ENCODE measurements at places on chromosomes 11 and 22. TPM values are rescaled to one million over a fixed set of nuclear protein-coding genes. Genes with fewer than 3 reads are reported as not detected.

DNA sequence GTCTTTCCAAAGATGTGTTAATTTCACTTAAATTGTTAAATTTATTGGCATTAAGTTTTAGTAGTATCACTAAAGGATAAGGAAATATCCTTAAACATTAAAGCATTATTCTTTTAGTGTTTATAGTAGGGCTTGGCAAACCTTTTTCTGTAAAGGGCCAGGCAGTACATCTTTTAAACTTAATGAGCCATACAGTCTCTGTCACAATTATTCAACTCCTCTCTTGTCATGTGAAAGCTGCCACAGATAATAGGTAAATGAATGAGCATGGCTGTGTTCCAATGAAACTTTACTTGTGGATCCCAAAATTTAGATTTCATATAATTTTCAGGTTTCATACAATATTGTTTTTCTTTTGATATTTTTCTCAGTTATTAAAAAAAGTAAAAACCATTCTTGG, 268.2 kb upstream of the C11orf87 start:
- DNase-seq = no peak
- H3K27ac ChIP-seq = no peak overlapping the region
- H3K36me3 ChIP-seq = no peaks in the 10 kb centered on the region
- H3K4me3 ChIP-seq = no peak overlapping the region
- no peaks in the 10 kb centered on the region for H3K4me1 ChIP-seq
- H3K27me3 ChIP-seq = no peaks in the 10 kb centered on the region

- no peaks in the 10 kb centered on the region for H3K27me3 ChIP-seq
- no peak for DNase-seq
- no peak overlapping the region for H3K27ac ChIP-seq
- no peak overlapping the region for H3K4me3 ChIP-seq
- H3K4me1 ChIP-seq = no peaks in the 10 kb centered on the region
- peaks cover 40% of the 10 kb centered on the region for H3K36me3 ChIP-seq
These were observed 108.2 kb downstream of the BCR start for GRCh38 chr22:23288301-23289129.

- no peaks in the 10 kb centered on the region for H3K27me3 ChIP-seq
- H3K36me3 ChIP-seq = peaks cover 34% of the 10 kb centered on the region
- DNase-seq = peak; percentile 40
These were observed 31.7 kb downstream of the POLR3H start for GRCh38 chr22:41512421-41513194.

DNA sequence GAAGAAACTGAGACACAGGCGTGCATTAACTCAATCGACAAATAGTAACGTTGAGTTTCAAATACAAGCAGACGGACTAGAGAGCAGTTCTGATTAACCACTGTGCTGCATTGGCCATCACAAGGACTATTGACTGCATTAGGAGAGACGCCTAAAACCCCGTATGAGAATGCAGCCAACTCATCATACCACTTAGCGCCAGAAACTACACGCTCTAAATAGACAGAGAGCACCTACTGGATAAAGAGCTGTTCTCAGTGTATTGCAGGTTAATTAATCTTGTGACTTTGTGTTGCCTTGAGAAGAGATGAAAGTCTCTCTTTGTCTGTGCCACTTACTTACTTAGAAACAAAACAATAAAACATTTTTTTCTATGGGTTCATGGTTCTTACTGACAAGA, 484.0 kb downstream of the OPCML start:
- no peak overlapping the region for H3K4me3 ChIP-seq
- H3K4me1 ChIP-seq = no peaks in the 10 kb centered on the region
- no peaks in the 10 kb centered on the region for H3K36me3 ChIP-seq
- no peaks in the 10 kb centered on the region for H3K27me3 ChIP-seq
- no peak overlapping the region for H3K27ac ChIP-seq

DNA sequence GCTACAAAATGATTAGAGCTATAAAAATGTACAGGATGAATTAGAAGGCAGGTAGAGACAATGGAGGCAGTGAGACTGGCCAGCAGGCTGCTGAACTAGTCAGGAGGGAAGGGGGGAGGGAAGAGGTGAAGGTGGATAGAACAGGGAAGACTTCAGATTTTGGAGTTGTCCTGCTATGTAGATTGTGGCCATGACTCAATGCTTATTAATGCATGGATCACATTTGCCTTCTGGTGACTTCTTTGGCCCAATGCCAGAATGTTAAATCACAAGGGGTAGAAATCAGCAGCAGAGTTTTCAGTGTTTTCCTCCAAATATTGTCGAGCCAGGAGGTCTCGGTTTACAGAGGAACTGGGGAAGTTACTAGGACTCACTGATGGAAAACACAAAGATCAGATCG, 346.6 kb downstream of the AASDHPPT start:
- no peak overlapping the region for H3K27ac ChIP-seq
- H3K4me1 ChIP-seq = peaks cover 2% of the 10 kb centered on the region
- no peak for DNase-seq
- no peaks in the 10 kb centered on the region for H3K27me3 ChIP-seq
- no peak overlapping the region for H3K4me3 ChIP-seq
- H3K36me3 ChIP-seq = no peaks in the 10 kb centered on the region

DNA sequence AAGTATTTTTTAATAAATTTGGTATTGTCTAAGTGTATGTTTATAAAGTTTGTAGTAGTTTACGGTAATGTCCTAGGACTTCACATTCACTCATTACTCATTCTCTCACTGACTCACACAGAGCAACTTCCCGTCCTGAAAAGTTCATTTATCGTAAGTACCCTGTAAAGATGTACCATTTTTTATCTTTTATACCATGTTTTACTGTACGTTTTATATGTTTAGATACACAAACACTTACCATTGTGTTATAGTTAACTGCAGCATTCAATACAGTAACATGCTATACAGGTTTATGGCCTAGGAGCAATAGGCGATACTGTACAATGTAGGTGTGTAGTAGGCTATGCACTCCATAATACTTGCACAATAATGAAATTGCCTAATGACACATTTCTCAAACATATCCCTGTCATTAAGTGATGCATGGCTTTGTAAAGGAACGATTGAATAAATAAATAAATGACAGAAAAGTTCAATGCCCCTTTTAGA, 12.5 kb upstream of the CARD18 start:
- H3K36me3 ChIP-seq = no peaks in the 10 kb centered on the region
- no peaks in the 10 kb centered on the region for H3K27me3 ChIP-seq
- no peak overlapping the region for H3K4me3 ChIP-seq
- H3K4me1 ChIP-seq = no peaks in the 10 kb centered on the region

DNA sequence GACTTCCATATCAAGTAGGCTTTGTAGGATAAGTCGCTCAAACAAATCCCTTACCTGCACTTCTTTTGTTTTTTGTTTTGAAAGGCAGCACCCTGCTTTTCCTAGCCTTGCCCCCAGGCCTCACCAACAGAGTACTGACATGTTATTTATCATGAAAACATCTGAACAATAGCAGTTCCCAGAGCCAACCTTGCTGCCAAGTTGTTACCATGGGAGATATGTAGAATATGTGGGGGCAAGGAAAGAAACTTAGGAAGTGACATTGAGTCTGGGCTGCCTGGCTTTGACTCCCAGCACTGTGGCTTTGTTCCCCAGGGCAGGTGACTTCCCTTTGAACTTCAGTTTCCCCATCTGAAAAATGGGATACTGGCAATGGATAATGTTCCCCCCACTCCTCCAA, 53.4 kb upstream of the CRYBB3 start:
- H3K4me1 ChIP-seq = no peaks in the 10 kb centered on the region
- no peaks in the 10 kb centered on the region for H3K36me3 ChIP-seq
- H3K4me3 ChIP-seq = no peak overlapping the region
- H3K27me3 ChIP-seq = no peaks in the 10 kb centered on the region
- no peak overlapping the region for H3K27ac ChIP-seq

GRCh38 chr22:47691152-47691895, 928.9 kb downstream of the TBC1D22A start:
- no peak overlapping the region for H3K4me3 ChIP-seq
- no peaks in the 10 kb centered on the region for H3K27me3 ChIP-seq
- DNase-seq = no peak
- no peaks in the 10 kb centered on the region for H3K36me3 ChIP-seq
- no peak overlapping the region for H3K27ac ChIP-seq

- no peaks in the 10 kb centered on the region for H3K27me3 ChIP-seq
- H3K4me1 ChIP-seq = no peaks in the 10 kb centered on the region
- DNase-seq = no peak
- no peaks in the 10 kb centered on the region for H3K36me3 ChIP-seq
- H3K4me3 ChIP-seq = no peak overlapping the region
These were observed 277.6 kb upstream of the SYN3 start for GRCh38 chr22:33335611-33336279.

DNA sequence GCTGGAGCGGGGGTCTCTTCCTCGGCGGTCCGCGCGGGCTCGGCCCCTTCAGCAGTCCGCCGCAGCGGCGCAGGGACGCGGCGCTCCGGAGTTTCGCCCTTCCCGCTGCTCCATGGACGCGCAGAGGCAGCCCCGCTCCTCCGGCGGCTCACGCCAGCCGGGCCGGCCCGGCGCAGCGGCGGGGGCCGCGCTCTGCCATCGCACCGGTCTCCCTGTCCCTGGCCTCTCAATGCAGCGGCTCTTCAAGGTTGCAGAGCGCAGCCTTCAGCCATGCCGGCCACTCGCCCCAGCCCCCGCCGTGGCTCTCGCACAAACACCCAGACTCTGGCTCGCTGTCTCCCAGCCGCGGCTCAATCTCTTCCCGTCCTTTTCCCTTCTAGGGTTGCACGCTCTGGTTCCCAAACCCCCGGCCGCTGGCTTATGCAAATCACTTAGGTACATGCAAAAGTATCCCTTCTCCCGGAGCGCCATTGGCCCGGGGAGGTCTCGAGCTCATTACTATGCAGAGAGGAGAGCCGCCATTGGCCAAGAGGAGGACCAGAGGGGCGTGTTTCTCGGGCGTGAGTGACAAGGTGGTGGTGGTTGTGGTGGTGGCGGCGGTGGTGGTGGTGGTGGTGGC, at the start of gene LGR4:
Gene LGR4, minus strand, starts transcription at position 393 of the 619 bp plus-strand sequence. CDS start 488 bp downstream, outside the sequence.
- H3K27me3 ChIP-seq = no peaks in the 10 kb centered on the region
- no peaks in the 10 kb centered on the region for H3K36me3 ChIP-seq
- H3K27ac ChIP-seq = peak within 1 kb of the TSS; percentile 67
- H3K4me1 ChIP-seq = peaks cover 8% of the 10 kb centered on the region
- peak within 1 kb of the TSS; percentile 68 for H3K4me3 ChIP-seq
- DNase-seq = peak; percentile 83

DNA sequence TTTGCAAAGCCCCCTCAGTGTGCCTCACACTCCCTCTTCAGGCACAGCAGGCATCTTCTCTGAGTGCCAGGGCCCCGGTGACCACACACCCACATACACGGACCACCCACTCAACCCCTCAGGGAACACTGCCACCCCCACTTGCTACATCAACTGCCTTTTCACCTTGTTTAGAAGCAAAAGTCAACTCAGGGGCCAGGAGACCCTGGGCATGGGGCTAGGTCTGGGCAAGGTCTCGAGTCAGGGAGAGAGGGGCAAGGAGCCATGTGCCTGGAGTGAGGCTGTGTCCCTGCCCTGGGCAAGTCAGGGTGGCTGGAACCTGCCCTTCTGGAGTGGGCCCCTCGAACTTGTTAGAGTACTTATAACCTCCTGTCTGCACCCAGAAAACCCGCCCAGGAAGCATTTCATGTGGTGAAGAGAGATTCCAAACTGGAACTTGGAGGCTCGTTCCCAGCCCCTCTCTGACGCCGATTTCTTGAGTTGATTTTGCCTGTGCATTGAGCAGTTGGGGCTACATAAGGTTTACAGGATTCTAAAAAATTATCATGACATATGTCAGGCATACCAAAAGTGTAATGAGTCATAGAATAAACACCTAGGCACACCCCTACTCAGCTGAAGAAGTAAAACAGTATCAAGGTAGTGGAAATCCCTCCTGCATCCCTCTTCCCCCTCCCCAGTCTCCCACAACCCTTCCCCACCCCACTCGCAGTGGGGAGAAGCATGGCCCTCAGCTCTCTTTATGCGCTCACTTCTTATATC, 74.3 kb downstream of the MYEOV start:
- DNase-seq = no peak
- H3K27me3 ChIP-seq = no peaks in the 10 kb centered on the region
- peaks cover 11% of the 10 kb centered on the region for H3K4me1 ChIP-seq
- peak overlapping the region; percentile 10 for H3K27ac ChIP-seq

DNA sequence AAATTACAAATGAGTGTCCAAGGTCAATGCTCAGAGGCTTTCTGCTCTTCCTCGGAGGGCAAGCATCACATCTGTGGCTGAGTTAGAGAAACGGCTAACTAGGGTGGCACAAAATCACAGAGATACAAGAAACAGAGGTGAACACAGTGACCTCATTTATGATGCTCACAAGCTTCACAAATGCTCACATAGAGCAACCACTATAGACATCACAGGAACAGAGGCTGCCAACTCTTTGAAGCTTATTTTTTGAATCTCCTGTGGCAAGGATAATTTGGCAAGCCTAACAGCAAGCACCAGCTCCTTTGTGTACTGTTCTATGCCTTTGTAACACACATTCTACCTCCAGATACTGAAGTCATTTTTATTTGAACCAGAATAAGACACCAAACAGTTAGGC, 416.5 kb upstream of the DDI1 start:
- no peak overlapping the region for H3K4me3 ChIP-seq
- no peak overlapping the region for H3K27ac ChIP-seq
- peaks cover 4% of the 10 kb centered on the region for H3K4me1 ChIP-seq

- no peak overlapping the region for H3K4me3 ChIP-seq
- H3K36me3 ChIP-seq = no peaks in the 10 kb centered on the region
- H3K4me1 ChIP-seq = no peaks in the 10 kb centered on the region
- DNase-seq = no peak
These were observed 53.4 kb upstream of the SPATA19 start for GRCh38 chr11:133898770-133899115.

- H3K36me3 ChIP-seq = no peaks in the 10 kb centered on the region
- H3K4me1 ChIP-seq = no peaks in the 10 kb centered on the region
- no peak overlapping the region for H3K27ac ChIP-seq
- H3K27me3 ChIP-seq = peaks cover 12% of the 10 kb centered on the region
- H3K4me3 ChIP-seq = no peak overlapping the region
These were observed 24.1 kb downstream of the ETS1 start for GRCh38 chr11:128563308-128563707.

GRCh38 chr11:35964841-35965240, 21.0 kb downstream of the LDLRAD3 start:
- H3K4me1 ChIP-seq = no peaks in the 10 kb centered on the region
- H3K27me3 ChIP-seq = no peaks in the 10 kb centered on the region
- no peak overlapping the region for H3K4me3 ChIP-seq
- DNase-seq = no peak
- no peaks in the 10 kb centered on the region for H3K36me3 ChIP-seq

DNA sequence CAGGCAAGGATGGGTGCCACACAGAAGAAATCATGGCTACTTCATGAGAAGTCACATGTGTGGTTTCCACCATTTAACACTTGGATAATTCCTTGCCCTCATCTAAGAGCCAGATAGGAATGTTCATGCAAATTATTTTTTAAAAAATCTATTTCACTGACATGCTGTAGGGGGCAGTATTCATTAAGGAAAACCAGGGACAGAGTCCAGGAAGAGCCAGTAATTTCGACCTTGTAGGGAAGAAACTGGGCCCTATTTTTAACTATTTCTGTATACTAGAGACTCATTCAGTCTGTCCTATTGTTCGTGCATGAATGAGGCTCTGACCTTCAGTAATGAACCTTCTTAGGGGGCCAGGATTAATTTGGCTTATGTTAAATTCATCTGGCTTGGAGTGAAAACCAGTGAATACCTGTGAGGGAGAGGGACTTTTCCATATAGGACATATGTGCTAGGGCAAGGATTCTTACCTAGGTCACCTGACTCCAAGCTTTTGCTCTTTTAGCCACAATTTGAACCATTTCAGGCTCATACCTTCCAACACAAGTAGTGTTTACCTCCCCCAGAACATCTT, 192.7 kb downstream of the NAV2 start:
- H3K36me3 ChIP-seq = no peaks in the 10 kb centered on the region
- no peaks in the 10 kb centered on the region for H3K27me3 ChIP-seq
- peak; percentile 23 for DNase-seq
- H3K4me3 ChIP-seq = no peak overlapping the region
- no peak overlapping the region for H3K27ac ChIP-seq
- peaks cover 4% of the 10 kb centered on the region for H3K4me1 ChIP-seq

The TNKS1BP1 gene
- total RNA-seq = 77.6 TPM

The PNPLA5 gene
- 2.9 TPM for total RNA-seq

The GRAP2 gene
- total RNA-seq = 0.42 TPM

The TTLL8 gene
- total RNA-seq = not detected

The MYBPC3 gene
- 0.25 TPM for total RNA-seq

The SEC14L6 gene
- not detected for total RNA-seq
